A549 (cell line): ENCODE measurements at places on chromosomes 4 and X.

DNA sequence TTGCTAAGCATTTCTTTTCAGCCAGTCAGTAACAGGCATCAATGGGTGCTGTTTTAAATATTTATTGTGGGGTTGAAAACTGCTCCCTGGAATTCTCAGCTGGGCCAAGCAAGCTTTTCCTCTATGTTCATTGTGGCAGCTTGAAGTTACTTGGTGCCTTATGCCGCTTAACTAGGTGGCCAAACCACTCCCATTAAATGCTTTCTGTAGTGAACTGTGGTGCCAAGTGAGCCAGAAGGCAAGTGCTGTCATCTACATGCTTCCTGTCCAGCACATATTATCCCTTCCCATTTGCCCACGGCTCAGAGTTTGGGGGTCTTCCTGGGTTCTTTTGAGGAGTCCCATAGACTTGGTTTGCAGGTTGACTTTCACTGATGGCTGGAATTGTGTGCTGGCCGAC, 64.8 kb downstream of the TAB3 start:
- no peak for DNase-seq

- DNase-seq: peak; percentile 66
Measured at GRCh38 chrX:19514791-19515614, at the start of gene MAP3K15. MAP3K15 (minus strand) TSS chrX:19515508; CDS start chrX:19515261, 247 bp downstream.

DNA sequence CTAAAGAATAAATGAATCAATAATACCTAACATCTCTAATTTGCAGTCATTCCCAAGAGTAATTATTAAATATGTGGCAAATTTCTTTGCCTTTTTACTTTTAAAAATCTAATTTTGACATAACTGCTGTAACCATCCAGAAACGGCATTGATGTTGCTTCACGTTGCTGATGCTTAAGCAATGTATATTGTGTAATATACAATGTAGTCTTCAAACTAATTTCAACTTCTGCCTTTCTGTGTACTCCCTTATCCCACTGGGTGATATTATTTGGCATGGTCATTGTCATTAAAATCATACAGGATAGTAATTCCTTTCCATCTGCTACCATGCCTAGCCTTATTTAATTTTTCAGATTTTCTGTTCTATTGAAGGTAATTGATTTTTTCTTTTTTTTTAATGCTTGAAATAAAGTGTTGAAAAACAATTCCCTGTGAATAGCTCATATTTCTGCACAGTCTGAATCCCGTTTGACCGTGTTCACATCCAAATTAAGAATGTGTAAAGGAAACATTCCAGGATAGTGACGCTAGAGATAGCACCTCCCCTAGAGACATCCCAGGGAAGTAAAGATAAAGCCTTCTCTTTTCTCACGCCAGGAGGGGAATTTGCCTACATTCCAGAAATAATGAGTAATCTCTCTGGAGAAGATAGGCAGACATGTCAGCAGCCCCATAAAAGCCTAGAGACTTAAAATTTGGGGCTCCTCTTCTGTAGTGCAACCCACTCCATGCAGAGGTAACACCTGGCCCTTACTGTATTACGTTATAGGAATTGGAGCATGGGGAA, 8.6 kb downstream of the FAM200B start:
- DNase-seq: peak; percentile 45

GRCh38 chrX:119095936-119096335, 23.1 kb downstream of the CT47C1 start:
- no peak for DNase-seq

DNA sequence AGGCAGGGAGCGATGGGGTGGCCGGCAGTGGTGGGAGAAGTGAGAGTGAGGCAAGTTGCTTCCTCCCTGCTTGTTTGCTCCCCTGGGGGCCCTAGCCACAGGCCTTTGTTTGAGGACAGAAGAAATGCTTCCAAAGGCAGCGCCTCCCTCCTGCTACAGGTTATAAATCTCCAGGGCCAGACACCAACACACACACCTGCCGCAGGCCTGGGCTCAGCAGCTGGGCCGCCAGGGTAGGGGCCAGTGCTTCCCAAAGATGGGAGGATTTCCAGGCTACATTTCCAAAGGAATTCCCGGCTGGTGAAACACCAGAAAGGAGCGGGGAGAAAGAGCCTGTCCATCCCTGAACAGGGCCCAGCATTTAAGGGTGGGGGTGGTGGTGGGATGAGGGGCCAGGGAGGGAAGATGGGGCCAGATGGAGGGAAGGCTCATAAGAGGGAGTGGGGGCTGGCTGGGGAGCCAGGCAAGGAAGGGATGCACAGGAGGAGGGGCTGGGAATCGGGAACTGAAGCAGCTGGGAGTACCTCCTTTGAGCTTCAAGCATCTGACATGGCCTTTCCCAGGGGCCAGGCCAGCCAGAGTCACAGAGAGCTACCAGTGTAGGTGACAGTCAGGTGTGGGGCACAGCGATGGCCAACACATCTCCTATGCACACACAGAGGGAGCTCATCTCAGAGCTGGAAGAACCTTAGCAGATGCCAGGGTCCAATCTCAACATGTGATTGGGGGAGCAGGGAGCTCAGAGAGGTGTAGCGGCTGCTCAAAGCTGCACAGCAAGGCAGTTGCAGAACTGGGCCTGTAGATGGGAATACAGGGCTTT, 143.9 kb downstream of the PJA1 start:
- no peak for DNase-seq

GRCh38 chr4:106898621-106899230, 137.4 kb downstream of the DKK2 start:
- peak; percentile 44 for DNase-seq

DNA sequence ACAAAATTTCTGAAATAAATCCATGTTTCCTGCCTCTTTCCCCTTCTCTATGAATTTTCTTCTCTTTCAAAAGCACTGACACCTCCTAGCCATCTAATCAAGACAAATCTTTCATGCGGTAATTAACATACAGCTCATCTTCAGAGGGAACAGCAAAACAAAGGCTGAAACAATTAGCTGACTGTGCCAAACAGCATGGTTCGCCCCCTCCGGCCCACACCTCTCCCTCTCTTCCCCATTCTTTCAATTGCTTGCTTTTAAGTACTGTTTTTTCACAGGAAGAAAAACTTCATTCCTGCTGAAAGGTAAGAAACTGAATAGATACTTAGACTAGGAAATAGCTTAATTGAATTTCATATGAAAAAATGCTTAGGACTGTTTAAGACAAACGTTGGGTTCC, 291.1 kb upstream of the NOCT start:
- DNase-seq: no peak

GRCh38 chrX:115589419-115589818, 28.4 kb downstream of the PLS3 start:
- no peak for DNase-seq

- peak; percentile 33 for DNase-seq
Measured at GRCh38 chr4:183838987-183839712, 66.0 kb upstream of the STOX2 start.

GRCh38 chrX:97030463-97030862, 146.8 kb downstream of the RPA4 start:
- no peak for DNase-seq

DNA sequence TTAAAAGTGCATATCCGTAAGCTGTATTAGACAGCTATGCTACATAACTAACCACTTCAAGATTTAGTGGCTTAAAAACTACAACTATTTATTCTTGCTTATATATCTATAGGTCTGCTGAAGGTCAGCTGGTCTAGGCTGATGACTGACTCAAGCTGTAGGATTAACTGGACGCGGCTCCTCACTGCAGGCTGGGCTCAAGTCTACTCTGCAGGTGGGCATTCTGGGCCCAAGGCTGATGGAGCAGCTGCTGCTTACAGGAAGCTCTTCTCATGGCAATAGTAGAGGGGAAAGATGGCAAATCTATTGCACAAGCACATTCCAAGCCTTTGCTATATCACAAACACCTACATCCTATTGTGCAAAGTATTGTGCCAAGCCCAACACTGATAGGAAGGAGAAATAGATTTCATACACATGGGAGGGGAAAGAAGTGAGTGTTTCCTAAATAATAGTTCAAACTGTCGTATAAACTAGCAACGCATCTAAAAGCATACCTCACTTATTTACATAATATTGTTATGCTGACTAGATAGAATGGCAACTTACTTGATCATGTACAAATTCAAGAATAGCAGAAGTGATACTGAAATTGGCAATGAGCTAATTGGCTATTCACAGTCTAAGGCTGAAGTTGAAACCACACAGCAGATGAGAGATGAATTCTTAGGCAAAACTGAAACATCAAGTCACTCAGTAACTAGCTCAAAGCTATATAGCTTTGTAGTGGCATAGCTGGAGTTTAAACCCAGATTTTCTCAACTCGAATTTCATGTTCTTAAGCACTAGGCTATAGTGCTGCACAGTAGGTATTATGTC, 263.8 kb downstream of the NKX6-1 start:
- no peak for DNase-seq

DNA sequence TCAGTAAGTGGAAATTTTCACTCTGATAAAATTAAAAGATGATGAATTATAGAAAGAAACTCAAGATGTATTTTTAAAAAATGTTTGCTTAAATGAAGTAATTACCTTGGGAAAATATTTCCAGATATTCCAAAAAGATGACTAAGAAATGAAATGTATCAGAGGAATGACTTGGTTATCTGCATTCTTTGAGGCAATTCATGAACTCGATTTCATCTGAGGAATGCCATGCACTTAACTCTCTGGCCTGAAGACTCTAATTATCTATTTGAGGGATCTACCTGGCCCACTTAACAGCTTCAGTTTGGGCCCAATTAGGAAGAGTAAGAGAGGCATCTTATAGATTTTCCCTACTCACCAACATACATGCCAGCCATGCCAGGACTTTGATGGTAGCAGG, 182.3 kb downstream of the INPP4B start:
- no peak for DNase-seq

GRCh38 chrX:155966876-155967275, 30.6 kb upstream of the IL9R start:
- DNase-seq: peak; percentile 79

- peak; percentile 72 for DNase-seq
Measured at GRCh38 chrX:153947009-153947769, 2.7 kb upstream of the RENBP start.

DNA sequence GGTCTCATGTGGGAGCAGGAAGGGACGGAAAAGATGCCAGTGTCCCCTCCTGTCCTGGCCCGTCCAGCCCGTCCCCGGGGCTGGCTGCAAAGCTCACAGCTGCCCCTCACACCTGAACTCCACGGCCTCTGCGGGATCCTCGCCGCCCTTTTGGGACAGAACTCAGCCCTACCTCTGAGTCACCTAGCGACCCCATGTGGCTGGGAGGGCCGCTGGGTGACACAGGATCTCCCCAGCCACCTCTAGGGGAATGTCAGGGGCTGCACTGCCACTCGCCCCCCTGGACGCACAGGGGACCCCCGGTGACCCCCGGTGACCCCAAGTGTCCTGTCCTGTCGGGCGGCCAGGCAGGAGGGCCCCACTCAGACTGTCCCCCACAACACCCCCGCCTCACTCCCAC, 748 bp downstream of the FAM9B start:
- DNase-seq: no peak

- DNase-seq: peak; percentile 0
Measured at GRCh38 chr4:164383058-164383357, 370.9 kb upstream of the SMIM31 start.

- DNase-seq: no peak
Measured at GRCh38 chr4:19095491-19096046, 1074.0 kb upstream of the LCORL start.

- no peak for DNase-seq
Measured at GRCh38 chrX:124362072-124362471, 15.7 kb downstream of the SH2D1A start.

GRCh38 chrX:129741880-129742758, 3.3 kb downstream of the XPNPEP2 start:
- DNase-seq: no peak

- peak; percentile 4 for DNase-seq
Measured at GRCh38 chr4:42396752-42397634, at the start of gene SHISA3. SHISA3 (plus strand) TSS chr4:42397488; CDS start chr4:42398057, 569 bp downstream.

DNA sequence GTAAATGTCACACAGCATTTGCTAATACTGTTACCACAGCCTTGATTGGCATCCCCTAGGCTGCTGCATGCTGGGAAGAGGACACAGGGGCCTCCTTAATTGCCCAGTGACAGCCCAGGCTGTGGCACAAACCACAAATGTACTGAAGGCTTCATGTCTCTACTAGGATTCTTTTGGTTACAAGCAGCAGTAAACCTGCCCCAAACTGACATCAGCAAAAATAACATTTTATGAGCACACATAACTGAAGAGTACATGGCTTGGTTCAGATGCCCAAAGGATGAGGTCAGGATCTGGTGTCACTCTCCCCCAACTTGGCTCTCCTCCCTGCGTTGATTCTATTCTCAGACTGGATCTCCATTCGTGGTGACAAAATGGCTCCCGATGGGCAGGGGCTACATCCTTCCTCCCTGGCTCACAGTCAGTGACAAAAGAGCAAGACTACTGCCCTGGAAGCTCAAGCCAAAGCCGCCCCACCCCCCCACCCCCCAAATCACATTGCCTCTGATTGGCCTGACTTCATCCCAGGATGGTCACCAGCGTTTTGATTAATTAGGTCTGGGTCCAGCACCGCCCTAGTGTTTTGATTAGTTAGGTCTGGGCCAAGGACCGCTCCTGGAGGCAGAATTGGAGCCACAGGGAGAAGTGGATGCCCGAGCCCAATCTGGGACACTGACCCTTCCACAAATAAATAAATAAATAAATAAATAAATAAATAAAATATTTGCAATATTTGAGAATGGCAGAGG, 180.5 kb upstream of the RBPJ start:
- DNase-seq: no peak
